NCI-H2029 treated with DMSO at 0.1 percent for 48 hours (cell line): ENCODE measurements at places on chromosomes 6 and 20.

DNA sequence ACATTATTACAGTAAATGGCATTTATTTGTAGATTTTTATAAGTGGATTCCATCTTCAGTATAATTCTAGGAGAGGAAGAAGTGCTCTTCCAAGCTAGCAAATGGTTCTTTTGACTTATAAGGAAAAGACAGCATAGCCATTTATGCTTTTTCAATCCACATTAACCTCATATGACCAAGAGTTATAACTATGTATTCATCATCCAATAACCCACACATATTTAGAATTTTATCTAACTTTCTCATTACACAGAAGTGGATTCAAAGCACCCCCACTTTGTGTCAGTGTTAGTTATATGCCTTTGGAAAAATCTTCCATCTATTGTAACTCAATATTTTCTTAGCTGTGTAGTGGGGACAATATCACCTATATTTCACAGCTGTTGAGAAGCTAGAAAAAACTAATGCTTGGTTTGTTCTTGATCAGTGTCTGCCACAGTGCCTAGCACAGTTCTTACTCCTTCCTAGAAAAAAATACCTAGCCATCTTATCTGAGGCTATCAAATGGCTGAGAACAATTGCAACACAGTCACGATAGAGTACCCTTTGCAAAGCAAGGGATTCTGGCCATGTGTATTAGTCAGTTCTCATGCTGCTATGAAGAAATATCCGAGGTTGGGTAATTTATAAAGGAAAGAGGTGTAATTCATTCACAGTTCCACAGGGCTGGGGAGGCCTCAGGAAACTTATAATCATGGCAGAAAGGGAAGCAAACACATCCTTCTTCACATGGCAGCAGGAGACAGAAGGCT, 986.3 kb downstream of the TFAP2A start:
- DNase-seq, result no peak

- no peak for DNase-seq
Measured at GRCh38 chr6:166691746-166692145, 64.7 kb upstream of the RPS6KA2 start.

DNA sequence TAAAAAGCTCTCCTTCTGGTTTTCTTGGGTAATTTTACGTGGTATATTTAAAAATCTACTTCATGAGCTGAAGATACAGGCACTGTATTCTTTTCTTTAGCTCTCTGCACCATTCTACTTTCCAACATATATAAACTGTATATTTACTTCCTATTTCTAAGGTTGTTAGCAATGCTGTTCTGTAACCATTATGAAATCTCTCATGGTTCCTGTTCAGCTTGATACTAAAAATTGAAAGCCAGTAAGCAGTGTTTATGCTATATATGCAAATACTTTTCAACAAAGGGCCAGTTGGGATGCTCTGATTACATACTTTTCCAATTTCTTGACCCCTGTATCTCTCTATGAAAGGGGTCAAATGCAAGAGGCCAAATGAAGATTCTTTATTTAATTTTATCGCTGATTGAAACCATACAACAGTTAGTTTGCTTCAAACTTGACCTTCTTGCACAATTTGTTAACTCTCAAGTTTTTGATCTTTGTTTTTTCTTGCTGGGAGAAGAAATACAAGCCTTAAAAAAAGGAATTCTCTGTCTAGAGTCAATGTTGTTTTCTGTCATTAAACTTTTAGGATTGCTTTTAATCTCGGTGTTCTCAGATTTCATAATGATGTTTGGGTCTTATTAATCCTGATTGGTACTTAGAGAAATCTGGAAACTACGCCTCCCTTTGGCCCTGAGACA, 223.2 kb downstream of the PRL start:
- DNase-seq, result no peak

DNA sequence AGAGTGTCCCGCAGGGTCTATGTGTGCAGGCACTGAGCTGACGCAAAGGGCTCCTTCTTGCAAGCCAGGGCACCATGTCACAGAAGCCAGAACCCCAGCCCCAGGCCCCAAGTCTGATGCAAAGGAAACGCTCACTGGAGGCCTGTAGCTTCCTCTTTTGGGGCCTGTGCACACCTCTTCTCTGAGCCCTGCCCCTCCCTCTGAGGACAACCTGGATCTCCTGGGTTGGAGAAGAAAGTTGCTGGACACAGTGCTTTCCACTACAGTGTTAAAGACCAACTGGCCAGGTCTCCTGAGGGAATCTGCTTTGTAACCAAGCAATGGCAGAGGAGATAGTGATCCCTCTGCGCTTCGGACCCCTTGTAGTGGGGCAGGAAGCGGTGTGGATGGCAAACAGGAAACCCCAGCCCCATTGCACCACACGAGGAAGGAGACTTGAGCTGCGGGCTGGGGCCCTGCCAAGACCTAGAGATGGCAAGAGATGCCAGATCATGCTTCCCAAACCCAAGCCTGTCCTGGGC, 90.0 kb downstream of the PRND start:
- DNase-seq, result no peak

GRCh38 chr6:36650848-36651478, 27.6 kb upstream of the CDKN1A start:
- no peak for DNase-seq

- DNase-seq, result no peak
Measured at GRCh38 chr6:152091201-152091600, 283.7 kb downstream of the ESR1 start.

- DNase-seq, result no peak
Measured at GRCh38 chr6:30931969-30932645, at the start of gene SFTA2. Gene SFTA2, minus strand, starts transcription at chr6:30932170. Its CDS starts 74 bp downstream, at chr6:30932096.

DNA sequence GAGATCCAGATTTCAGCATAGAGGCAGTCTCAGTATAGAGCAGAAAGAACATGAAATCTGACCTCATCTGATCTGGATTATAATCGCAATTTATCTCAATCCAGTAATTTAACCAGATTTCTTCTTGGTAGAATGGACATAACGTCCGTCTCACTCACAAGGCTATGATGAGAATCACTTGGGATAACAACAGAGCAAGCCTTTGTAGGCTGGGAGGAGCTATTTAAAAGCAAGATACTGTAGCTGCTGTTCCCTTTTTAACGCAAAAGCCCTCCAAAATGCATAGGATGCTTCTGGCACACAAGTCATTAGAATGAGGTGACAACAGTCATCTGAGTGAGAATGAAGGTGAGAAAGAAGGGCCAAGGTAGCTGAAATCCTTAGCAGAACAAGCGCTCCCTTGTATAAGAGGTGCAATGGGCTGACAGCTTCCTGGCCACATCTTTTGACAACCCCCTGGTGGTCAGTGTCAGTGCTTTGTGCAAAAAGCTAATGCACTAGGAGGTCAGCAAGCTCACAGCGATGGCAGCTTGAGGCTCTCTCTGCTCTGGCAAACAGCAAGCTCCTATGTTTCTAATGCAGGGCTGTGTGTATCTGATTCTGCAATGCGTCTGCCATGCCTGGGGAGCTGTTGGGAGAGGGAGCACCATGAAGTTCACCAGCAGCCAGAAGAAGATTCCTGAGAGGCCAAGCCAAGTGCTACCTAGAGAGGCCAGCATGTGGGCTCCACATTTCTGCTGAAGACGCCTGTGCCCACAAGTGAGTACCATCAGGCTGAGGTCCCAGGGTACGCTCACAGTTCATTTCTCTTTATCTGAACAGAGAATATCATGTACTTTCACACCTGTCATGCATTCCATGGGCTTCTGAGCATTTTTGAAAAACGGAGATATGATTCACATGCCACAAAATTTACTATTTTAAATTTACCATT, 16.2 kb downstream of the METTL24 start:
- no peak for DNase-seq

DNA sequence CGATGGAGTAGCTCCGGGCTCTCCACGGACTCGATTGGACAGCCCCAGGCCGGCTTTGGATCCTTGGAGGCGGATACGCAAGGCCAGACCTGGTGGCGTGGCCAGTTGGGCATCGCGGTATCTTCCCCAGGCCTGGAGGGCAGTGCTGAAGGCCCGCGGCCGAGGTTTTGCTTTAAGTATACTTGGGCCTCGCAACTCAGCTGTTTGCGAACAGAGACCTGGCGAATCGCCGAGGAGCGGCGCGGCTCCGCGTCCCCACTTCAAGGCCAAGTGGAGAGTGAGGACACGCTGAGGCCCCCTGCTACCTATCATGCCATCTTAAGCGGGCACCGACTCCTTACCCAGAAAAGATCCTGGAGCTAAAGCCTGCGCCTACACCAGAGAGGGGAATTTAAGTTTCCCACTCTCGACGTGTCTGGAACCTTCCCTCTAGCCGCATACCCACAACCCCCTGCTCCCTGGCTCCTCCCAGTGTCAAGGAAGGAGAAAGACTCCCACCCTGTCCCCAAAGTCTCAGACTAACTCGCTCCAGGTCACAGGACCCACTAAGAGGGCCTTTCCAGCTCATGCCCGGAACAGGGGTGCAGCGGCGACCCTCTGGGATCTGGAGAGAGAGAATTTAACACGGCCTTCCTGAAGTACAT, 4.1 kb downstream of the LINC00237 start:
- no peak for DNase-seq

DNA sequence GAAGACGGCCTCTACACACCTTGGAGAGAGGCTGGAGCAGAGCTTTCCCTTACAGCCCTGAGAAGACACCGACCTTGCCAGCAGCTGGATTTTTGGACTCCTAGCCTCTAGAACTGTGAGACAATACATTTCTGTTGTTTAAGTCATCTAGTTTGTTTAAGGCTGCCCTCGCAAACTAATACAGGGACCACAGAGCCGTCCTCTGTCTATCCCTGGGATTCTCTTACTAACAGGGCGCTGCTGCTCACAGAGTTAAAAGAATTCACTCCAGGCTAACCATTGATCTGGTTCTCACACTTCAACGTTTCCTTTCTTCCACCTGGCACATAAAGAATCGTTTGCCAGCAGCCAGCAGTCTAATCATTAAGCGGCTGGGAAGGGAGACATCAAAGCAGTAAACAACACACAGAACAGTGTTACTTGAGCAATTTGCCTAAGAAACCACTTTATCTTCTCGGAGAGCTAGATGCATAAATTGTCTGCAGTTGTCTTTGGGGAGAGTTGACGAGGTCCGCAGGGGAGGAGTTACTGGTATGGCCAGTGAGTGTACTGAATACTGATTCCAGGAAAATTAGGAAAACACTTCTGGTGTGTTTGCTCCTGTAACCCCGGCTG, 103.5 kb upstream of the AKAP12 start:
- DNase-seq, result no peak

DNA sequence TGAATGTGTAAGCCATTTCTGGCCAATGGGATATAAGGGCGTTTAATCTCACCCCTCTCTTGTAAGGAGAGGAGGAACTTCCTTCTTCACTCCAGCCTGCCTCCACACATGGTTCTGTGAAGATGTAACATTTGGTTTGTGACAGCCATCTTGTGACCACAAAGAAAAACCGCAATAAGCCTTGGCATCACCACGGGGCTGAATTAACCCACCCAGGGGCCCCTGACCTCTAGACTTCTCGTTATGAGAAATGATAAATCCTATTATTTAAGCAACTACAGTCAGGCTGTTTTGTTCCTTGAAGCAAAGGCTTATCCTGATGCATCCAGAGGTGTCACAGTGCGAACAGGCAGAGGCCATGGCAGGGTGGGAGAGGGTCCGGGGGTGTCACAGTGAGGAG, 139.7 kb downstream of the CDC5L start:
- no peak for DNase-seq

DNA sequence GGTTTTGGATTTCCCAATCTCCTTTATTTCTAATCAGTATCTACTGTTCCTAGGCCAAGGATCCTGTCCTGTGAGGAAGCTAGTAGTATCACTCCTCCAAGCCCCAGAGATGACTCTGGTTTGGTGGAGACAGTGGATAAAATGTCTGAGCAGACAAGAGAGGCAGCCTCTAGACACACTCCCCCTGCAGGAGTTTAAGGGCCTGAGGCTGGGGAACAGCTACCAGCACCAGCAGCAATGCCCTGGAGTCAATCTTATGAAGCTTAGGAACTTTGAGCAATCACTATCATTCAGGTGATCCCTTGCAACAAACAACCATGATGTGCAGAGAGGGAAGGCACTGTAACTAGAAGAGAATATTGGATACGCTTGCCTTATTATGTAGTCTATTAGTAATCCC, 384.7 kb upstream of the ID4 start:
- no peak for DNase-seq

DNA sequence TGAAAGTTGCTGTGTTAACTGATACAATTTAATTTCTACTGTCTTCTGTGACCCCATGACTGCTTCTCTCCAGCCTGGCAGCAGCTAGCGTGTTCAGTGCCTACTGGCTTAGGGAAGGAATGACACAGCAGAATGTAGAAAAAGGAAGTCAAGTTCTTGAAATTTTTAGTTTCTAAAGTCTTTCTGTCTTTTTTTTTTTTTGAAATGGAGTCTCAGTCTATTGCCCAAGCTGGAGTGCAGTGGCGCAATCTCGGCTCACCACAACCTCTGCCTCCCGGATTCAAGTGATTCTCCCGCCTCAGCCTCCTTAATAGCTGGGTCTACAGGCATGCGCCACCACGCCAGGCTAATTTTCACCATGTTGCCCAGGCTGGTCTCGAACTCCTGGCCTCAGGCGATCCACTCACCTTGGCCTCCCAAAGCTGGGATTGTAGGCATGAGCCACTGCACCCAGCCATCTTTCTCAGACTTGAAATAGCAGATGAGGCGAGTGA, 39.3 kb downstream of the PCNA start:
- DNase-seq, result no peak

- DNase-seq, result no peak
Measured at GRCh38 chr6:36241728-36242127, 28.1 kb upstream of the PNPLA1 start.

DNA sequence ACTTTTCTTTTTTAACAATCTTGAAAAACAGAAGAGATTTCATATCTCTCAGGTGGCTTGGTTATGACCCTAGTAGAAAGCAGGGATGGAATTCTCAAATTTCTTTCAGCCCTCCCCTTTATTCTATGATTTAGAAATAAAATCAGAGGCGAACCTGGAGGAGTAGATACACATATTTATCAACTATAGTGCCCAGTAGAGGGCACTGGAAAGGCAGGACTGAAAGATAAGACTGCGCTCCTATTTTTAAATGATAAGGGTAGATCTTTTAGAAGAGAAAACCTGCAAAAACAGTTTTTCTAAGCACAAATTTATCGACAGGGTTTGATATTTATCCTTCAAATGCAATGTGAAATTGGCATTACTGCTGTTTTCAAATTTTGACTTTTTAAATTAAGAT, 1296.6 kb downstream of the EPHA7 start:
- peak; percentile 10 for DNase-seq

DNA sequence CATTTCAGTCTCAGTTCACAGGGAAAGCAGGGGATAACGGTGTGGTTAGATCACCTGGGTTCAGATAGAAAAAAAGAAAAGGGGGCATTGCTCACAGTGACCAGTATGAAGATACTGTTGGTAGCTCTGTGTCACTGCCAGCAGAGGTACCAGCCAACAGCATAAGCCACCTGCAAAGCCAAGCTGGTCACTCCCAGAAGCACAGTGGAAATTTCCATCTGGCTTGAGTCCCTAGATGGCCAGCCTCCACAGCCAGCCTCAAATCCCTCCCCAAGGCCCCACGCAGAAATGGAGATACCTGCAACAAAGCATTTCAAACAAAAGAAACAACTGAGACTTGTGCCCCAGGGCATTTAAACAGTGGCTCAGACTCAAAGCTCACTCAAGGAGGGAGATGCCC, 11.6 kb downstream of the DEFB127 start:
- no peak for DNase-seq

- DNase-seq, result no peak
Measured at GRCh38 chr6:98539741-98540140, 294.6 kb upstream of the POU3F2 start.

GRCh38 chr6:4564801-4565271, 211.4 kb upstream of the CDYL start:
- DNase-seq, result peak; percentile 84
